ENCODE measurements at places on chromosomes 2 and 18.

DNA sequence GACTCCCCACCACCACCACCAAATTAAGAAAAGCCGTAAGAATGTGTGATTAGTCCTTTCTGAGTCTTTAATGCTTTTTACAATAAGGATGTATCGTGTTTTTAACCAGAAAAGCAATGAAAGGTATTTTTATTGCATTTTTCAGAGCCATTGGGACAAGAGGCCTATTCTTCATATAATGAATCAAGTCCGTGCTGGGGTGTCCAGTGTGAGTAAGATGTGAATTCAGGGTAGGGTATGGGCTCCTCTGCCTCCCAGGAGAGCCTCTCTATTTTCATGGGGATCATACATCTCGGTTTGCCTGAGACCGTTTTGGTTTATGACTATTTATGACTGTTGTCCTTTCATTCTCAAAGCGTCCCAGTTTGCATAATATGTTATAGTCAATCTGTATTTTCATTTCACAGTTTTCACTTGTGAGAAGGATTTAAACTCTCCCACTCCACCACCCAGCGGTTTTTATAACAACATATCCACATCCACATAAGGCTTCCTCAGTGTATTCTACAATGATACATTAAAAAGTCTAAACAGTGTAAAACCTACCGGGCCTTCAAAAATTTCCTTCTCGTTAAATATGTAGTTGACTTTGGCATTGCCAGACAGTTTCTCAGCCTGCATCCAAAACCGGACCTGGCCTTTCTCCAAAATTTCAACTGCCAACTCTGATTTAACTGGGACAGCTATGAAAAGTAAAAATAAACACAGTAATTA, 80.8 kb upstream of the LPIN2 start:
- DNase-seq, result no peak

DNA sequence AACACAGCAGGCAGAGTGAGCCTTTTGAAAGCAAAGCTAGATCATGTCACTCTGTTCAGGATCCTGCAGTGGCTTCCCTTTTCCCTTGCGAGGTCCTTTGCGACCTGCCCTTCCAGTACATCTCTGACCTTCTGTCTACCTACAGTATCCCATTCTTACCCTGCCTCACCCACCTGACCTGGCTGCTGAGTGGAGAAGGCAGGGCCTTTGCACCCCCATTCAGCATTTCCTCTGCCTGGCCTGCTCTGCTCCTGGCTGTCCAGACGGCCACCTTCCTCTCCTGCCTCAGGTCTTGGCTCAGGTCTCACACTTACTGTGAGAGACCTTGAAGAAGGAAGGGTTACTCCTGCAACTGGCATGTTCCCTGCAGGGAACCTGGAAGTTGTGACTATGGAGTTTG, 77.4 kb downstream of the MAPRE2 start:
- no peak for DNase-seq

- no peak for DNase-seq
These were observed 121.2 kb upstream of the LINC00305 start for GRCh38 chr18:64270121-64270520.

- DNase-seq, result no peak
These were observed 1.7 kb downstream of the STAM2 start for GRCh38 chr2:152173831-152174230.

DNA sequence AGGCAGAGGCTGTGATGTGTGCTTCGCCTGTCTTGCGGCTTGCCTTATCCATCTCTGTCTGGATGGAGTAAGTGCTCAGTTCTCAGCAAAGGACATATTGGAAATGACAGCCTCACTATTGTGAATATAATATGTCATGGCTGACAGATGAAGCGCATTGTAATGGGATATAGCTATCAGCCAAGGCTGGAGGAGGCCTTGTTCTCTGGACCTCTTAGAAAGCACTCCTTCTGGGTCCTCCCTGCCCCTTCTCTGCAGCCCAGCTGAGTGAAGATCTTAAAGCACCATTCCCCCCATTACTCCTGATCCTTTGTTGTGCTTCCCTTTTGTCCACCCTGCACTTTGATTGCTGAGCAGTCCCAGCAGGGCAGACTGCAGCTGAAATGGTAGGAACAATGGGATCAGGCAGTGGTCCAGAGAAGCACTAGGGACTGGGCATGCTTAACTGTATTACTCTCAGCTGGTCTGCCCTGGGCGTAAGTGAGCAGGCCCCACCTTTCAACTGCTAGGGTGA, 265.3 kb downstream of the SETBP1 start:
- no peak for DNase-seq

- DNase-seq, result no peak
These were observed 1.4 kb downstream of the ALMS1 start for GRCh38 chr2:73386894-73387636.

- no peak for DNase-seq
These were observed 207.5 kb downstream of the SPP2 start for GRCh38 chr2:234257859-234258561.

GRCh38 chr2:206160125-206160806, 571 bp downstream of the EEF1B2 start:
- DNase-seq, result no peak

DNA sequence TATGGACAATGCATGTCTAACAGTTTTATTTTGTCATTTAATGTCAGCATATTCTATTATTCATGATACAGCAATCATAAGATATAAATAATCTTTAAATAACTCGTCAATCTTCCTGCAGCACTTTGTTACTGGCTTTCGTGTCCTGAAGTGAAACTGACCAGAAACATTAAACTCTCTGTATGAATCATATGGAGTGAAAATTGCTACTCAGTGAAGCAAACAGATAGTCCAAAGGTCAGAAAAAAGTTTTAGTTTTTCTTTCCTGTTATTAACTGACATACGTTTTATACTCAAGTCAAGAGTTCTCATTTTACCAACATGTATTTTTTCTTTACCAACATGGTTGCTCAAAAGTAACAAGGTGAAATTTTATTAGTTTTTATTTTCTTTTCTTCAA, 106.8 kb upstream of the GALNT5 start:
- no peak for DNase-seq

GRCh38 chr2:177147834-177148445, 64.7 kb upstream of the HNRNPA3 start:
- no peak for DNase-seq

- no peak for DNase-seq
These were observed 656.9 kb downstream of the TSN start for GRCh38 chr2:122412360-122412759.

DNA sequence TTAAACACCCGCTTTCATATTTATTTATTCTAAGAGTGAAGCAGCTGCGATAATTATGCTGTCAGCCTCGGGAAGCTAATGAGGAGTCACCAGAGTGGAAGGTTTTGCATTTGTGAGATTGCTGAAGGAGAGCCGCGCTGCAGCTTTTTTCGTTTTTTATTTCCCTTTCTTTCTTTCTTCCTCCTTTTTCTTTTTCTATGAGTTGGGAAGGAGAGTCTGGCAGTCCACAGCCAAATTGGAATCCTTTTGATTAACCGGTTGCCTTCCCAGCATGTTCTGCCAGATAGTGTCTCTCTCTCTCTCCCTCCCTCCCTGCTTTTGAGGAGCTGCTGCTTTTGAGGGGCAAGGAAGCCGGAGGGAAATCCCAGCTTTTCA, 82.1 kb downstream of the CDK15 start:
- no peak for DNase-seq

DNA sequence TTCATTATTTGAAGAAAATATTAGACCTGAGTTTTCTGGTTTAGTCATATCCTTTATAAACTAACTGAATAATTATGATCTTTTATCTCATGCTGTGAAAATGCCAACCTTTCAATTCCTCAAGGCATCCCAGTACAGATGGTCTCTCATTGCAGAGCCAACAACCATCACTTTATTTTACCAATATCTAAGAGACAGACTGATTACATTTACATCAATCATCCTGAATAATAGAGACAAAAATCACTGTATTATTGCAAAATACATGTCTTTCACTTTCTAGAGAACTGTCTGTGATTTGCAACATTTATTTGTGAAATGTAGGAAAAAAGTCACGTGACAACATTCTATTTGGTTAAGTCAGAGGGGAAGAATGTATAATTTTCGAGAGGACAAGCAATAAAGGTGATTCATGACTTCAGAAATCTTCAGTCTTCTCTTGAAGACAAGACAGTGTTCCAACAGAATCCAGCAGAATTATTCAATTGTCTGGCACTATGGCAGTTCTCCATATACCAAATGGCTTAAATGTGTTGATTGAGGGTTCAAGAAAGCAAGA, 503.6 kb upstream of the SYT4 start:
- DNase-seq, result no peak

DNA sequence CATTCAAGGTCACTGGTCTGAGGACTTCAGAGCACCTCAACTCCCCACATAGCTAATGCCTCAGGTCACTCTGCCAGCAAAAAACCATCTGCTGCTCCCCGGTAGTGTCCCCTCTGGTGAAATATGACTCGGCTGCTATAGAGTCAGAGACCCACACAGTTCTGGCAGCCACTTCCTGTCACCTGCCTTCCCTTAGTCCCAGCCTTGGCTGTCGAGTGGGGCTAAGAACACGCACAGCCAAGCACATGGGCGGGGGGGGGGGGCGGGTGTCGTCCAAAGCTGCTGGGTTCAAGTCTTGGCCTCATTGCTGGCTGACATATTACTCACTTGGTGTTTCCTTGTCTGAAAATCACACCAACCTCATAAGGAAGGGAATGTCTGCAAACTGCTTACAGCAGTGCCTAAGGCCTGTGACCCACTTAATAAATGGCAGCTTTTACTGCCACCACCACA, 37.5 kb downstream of the POLR1A start:
- DNase-seq, result no peak

DNA sequence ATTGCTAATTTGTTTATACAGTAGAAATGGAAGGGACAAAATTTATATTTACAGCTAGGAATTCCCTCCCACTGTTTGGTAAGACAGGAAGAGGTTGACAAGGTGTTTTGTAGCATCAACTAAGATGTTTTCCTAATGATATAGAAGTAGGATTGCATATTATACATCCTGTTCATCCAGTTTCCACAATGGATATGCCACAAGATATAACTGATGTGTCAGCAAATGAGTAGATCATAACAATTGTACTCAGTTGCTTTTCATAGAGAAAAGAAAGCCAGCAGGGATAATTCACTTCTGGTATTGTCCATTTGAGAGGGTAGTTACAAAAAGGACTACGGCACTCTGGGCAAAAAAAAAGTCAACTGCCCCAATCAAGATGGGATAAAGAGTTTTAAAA, 102.7 kb downstream of the CALCRL start:
- DNase-seq, result no peak

DNA sequence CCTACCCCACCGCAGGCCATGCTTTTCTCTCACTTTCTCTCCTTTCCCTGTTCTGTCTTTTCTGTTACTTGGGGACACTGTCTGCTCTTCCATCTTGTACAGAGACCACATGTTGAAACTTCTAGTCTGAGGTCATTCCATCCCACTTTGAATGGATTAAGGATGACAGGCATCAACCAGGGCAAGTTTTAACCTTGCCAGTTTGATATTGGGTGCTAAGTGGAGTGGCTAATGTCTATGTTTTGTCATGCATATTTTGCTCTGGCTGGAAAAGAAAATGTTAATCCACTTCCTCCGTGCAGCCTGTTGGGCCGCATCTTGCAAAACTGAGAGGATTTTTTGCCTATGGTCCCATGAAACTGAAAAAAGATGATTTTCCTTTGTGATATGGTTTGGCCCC, 205.5 kb upstream of the SESTD1 start:
- DNase-seq, result no peak

- no peak for DNase-seq
These were observed 197.9 kb downstream of the DSEL start for GRCh38 chr18:67318651-67319050.

GRCh38 chr2:135829378-135830135, 7.4 kb downstream of the LCT start:
- DNase-seq, result no peak

DNA sequence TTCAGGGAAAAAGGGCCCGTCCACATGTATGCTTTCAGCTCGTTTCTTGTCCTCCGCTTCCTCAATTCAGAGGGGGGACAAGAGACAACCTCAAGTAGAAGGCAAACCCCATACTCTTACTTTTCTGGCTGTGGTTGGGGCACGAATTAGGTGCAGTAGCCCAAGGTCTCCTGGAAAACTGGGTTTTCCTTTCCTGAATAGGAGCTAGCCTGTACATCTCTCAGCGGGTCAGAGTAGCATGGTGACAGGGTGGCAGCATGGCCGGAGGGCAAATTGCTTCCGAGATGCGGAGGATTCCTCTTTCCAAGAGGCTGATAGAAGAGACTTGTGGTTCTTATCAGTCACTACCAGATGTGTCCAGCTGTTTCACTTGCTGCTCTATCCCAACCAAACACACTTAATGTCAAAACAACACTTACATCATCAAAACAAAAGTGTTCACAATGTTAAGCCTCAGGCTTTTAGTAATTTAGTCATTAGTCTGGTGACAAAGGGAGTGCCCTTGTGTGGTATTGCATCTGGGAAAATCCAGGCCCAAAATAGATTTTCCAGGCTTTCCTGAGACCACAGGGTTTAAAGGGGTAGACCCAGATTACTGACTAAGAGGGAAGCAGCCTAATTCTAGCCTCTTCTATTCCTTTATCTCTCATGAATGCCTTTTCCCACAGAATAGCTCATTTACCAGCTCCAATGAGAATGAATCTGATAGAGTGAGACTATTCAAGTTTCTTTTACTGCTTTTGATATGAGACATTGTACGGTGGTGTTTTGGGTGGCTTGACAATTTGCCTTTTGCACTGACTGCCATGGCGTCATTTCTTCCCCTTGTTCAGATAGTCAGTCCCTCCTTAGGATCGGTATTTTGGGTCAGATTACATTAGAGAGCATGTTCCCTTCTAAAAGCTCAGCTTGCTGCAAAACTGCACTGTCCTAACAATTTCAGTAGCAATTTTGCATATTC, 162.0 kb downstream of the LTBP1 start:
- no peak for DNase-seq

- DNase-seq, result no peak
These were observed at the start of gene BCL11A for GRCh38 chr2:60553495-60554073. BCL11A (minus strand) TSS chr2:60553654; CDS start chr2:60553270, 384 bp downstream.

DNA sequence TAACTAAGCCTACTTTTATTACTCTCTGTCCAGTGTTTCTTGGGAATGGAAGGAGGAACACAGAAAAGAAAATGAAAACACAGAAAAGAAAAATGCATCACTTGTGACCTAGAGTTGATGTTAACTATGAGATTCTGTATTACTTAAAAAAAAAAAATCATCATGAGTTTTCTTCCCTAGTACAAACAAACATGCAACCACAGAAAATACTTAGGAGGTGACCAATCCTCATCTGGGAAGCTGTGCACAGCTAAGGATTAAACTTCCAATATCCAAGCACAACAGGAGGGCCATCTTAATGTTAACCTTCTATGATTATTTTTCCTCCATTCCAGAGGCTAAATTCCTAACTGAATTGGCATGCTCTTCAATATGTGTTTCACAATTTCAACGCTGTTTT, 1140.4 kb downstream of the LRP1B start:
- no peak for DNase-seq

- DNase-seq, result no peak
These were observed 83.3 kb downstream of the MALT1 start for GRCh38 chr18:58754544-58755068.

DNA sequence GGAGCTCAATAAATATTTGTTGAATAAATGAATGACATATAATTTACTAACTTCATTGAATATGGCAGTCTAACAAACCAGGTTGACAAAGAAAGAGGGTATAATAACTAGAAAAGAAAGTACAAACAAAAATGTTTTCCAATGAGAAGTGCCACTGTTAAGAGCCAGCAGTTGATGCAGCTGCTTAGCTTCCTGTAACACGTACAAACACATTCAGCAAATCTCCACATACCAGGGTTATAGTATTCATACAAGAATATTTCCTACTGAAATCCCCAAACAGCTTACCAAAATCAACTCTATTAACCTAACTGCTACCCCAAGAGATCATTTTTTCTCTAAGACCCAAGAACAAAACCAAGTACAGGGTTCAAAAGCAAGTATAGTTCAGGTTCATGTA, 77.7 kb downstream of the THADA start:
- no peak for DNase-seq

- DNase-seq, result no peak
These were observed 65.3 kb downstream of the CCDC93 start for GRCh38 chr2:117948615-117949014.

Data from stimulated activated CD8-positive, alpha-beta memory T cell treated with anti-CD3 and anti-CD28 coated beads, Interleukin-2, amount 100 ng/mL, for 1 hour (primary cell).